ENCODE measurements at places on chromosomes 4 and X.
A peak's percentile ranks its signal among the peaks of the same experiment; 100 is the strongest.

DNA sequence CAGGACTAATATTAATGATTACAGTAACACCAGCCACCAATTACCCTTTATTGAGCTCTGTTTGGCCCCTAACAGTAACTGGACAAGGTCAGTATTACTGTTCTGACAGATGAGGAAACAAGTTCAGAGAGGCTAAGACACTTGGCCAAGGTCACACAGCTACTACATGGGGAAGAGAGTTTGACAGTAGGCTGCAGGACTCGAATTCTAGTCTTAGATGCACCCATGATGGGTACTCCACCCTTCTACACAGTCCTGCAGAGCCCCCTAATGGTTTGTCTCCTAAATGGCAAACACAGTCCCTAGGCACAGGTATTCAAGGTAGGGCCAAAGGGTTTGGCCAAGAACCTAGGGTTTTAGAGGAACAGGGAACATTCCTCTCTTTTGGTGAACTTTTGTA, 93.9 kb downstream of the NSUN7 start:
- no peak for DNase-seq

GRCh38 chr4:55033296-55033695, 92.1 kb downstream of the KDR start:
- no peak for DNase-seq

DNA sequence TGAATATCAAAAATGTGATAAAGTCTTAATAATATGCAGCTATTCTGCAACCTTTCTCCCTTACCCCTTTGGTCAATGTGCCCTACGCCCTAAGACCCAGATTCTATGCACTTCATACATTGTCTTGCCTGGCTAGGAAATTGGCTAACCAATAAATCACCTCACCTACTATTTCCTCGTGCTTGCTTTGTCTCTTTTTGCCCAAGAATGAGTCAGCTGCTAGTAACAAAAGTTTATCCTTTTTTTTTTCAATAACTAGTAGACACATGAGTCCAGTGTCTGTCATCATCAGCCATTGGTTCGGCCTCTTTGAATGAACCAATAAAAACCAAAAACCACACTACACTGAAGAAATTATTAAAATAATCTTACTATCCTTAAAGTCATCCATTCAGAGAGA, 387.1 kb downstream of the PPP3CA start:
- DNase-seq = no peak

DNA sequence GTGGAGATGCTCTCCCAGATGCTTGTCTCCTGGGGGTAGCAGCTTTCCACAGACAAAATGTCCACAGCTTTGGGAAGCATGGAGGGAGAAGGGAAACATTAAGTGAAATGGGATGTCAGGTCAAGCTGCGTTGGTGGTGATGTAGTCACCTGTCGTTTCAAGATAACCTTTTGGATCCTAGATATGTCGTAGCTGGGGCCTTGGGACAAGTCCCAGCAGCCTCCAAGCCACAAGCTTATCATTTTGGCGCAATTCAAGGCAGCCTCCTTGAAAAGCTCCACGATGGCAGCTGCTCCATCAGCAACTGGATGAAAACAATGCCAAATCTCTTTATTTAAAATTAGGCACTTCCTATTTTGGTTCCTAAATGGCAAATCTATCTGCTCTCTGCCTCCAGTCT, 52.0 kb downstream of the RTL9 start:
- DNase-seq = no peak

GRCh38 chr4:180811556-180811955, 1431.6 kb upstream of the TENM3 start:
- DNase-seq = no peak

- DNase-seq = no peak
Measured at GRCh38 chr4:19033816-19034733, 1012.5 kb upstream of the LCORL start.

DNA sequence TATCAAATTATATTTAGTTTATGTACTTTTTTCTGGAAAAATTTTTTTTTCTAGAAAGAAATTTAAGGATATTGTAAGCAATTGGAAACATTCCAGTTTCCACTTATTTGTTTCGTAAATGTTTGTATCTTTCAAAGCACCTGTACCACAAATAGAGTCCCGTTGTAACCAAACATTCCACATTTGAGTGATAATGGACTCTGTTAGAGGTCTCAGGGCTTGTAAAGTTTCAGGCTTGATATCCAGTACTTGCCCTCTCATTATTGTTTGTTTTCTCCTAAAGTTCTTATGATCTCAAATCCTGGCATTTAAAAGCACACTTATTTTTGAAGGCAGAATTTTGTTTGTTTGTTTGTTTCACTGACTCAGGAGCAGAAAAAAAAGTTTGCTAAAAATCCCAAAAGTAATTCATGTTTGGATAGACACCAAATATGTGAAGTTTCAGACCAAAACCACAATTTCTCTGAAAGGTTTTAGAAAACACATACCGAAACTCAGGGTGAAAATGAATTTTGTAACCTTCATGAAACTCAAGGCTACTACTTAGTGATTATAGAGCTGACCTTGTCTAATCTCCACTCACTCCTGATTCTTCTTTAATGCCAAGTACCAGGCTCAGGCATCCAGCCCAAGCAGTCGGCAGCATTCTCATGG, 5.7 kb upstream of the TMEM192 start:
- no peak for DNase-seq

GRCh38 chr4:8217871-8218270, 18.8 kb downstream of the SH3TC1 start:
- DNase-seq = no peak

- no peak for DNase-seq
Measured at GRCh38 chr4:1572964-1573720, 111.0 kb downstream of the FAM53A start.

GRCh38 chr4:146342600-146343192, 128.4 kb downstream of the REELD1 start:
- DNase-seq = no peak

- no peak for DNase-seq
Measured at GRCh38 chrX:118039591-118039990, 77.0 kb downstream of the KLHL13 start.

DNA sequence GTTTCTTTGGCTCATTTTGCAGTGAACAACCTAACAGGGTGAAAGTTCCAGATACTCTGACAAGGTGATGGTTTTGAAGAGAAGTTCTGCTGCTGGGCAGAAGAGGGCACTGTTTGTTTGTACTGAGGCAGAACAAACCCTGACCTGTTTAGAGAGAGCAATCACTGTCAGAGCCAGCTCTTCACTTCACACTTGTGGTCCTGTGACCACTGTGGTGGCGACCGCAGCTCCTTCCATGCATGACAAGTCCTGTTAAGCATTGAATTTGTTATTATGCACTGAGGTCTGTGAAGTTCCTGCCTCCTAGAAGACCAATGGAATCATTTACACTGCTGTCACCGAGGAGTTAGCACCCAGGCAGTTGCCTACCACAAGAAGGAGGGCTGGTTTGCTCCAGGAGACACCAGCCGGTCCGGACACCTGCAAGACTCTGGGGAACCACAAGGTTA, 86.6 kb downstream of the ZNF330 start:
- DNase-seq = peak; percentile 12

- no peak for DNase-seq
Measured at GRCh38 chr4:111812760-111813159, 332.5 kb upstream of the FAM241A start.

- DNase-seq = no peak
Measured at GRCh38 chr4:46947541-46947940, 38.5 kb upstream of the COX7B2 start.

Data from KG1 (cell line).